ENCODE measurements at places on chromosomes 16 and 17.

GRCh38 chr17:74404218-74404617 lies 27.7 kb upstream of the GPRC5C start:
- no peak for DNase-seq

GRCh38 chr17:29138184-29138955 lies 41.8 kb downstream of the MYO18A start:
- no peak for DNase-seq

- DNase-seq = no peak
These were observed 4.9 kb downstream of the GIT1 start for GRCh38 chr17:29584452-29585079.

- DNase-seq = no peak
These were observed 1681.9 kb downstream of the TP53TG3F start for GRCh38 chr16:35141303-35141702.

- no peak for DNase-seq
These were observed 480 bp downstream of the KIF19 start for GRCh38 chr17:74326506-74326905.

- DNase-seq = no peak
These were observed 12.7 kb downstream of the CYGB start for GRCh38 chr17:76524598-76525512.

GRCh38 chr16:9545522-9546437 lies 454.3 kb downstream of the HAPSTR1 start:
- DNase-seq = no peak

DNA sequence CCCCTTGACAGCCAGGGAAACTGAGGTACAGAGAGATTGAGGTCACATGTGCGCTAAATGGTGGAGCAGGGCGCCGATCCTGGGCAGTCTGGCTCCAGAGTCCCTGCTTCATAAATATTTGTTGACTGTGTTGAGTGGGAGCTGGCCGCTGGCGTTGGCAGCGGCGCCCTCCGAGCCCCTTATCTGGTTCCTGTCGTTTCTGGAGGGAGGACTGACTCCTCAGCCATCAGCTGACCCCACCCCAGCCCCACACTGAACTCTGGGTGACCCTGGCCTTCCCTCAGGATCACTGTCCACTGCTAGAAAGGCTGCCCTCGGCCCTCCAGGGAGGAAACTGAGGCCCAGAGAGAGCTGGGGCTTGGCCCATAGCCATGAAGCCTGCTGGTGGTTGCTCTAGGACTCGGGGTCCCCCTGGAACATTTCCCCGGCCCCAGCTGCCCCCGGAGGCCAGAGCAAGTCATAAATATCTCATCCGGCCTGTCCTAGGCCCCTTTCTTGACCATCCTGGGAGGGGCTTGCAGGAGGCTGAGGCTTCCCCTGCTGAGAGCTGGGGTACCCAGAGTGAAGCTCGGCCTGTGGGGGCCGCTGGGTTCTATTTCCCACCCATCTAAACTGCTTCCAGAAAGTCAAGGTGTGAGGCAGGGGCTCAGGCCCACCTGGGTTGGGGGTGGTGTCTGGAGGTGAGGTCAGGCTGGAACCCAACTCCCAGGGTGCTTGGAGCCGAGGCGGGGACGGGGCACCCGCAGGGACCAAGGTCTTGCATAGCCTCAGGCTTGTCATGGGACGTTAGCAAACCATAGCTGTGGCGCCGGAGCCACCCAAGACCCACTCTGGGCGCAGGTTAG lies 51.7 kb upstream of the GSE1 start:
- DNase-seq = no peak

DNA sequence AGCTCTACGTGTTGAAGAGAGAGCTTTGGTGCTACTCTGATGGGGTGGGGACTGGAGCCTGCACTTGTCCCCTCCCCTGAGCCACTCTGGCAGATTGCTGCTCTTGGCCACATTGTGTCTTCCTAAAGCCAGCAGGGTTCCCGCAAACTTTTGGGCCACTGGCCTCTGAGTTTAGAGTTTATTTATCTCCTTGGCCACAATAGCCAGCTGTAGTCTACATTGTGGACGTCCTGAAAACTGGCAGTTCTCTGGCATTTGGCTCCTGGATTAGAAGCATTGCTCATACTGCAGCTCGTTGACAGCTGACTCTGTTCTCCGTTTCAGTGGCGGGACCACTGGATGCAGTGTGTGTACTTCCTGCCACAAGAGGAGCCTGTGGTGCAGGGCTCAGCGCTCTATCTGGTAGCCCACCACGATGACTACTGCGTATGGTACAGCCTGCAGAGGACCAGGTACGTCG lies 34.6 kb downstream of the PRMT7 start:
- no peak for DNase-seq

GRCh38 chr16:31052114-31052513 lies 18.8 kb downstream of the STX4 start:
- no peak for DNase-seq

GRCh38 chr16:86639354-86639753 lies 61.0 kb downstream of the FOXL1 start:
- no peak for DNase-seq

DNA sequence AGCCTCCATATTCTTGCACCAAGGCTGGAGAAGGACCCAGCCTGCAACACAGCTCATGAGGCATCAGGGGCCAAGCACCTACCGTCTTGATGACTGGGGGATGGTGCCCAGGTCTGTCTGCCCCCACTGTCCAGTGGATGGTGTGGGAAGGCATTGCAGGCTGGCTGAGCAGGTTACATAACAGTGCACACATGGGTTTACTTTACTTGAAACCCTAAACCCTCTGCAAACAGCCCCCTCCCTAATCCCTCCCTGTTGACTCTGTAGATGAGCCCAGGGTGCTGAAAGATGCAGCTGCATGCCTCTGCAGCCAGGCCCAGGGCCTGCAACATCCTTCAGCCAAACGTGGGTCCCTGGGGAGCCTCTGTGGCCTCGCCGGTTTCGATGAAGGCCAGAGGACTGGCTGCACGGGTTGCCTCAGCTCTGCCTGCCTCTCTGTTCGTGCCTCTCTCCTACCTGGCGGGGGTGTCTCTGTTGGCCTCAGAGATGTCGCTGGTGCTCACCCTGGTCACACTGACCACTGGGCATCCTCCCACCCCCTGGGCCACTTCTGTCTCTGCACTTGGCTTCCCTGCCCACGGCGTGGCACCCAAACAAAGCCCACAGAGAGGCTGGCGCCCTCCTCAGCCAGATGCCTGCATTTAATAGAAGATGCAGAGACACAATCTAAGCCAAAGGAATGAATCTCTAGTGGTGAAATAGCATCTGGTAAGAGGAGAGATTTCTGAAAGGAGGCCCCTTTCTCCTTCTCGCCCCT lies 95.1 kb downstream of the METRNL start:
- peak; percentile 66 for DNase-seq

DNA sequence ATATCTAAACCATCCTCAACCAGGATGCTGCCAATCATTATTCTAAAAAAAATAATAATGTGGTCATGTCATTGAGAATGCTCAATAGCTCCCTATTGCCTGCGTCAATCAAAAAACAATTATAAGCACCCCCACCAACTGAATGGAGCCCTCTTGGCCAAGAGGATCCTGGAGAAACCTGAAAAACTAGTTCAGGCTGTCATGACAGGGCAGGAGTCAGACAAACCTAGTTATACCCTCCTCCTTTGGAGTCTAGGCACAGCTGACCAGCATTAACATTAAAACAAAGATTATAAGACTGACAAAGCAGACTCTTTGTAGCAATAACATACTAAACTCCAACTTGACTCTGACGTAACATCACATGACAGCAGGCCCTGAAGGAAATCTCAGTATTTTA lies 119.2 kb upstream of the CCL2 start:
- DNase-seq = no peak

DNA sequence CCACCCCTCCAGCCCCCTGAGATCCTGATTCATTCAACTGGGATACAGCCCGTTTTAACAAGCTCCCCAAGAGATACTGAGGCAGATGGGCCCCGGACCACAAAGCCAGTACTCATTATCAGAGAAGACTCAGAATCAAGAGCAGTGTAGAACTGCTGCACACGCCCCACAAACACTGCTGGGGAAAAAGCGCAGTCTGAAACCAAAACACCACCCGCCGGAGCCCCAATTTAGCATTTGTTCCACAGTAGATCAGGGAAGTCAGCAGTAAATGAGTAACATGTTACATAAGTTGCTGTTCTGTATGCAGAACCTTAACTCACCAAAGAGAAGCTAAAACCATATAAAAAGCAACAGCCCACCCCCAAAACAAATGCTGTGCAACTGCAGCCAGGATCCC lies 123.6 kb downstream of the CDYL2 start:
- DNase-seq = no peak

GRCh38 chr17:62670202-62670821 lies 42.8 kb downstream of the MRC2 start:
- DNase-seq = no peak

DNA sequence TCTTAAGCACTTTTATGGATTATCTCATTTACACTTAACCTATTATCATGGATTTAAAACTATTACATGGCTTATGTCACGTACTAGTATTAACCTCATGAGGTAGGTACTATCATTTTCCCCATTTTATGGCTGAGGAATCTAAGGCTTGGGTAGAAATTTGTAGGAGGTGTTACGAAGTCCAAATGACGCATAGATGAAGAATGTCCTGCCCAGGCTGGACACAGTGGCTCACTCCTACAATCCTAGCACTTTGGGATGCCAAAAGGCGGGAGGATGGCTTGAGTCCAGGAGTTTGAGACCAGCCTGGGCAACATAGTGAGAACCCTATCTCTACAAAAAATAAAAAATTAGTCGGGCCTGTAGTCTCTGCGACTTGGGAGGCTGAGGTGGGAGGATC lies 4.8 kb upstream of the C1QL1 start:
- DNase-seq = no peak

DNA sequence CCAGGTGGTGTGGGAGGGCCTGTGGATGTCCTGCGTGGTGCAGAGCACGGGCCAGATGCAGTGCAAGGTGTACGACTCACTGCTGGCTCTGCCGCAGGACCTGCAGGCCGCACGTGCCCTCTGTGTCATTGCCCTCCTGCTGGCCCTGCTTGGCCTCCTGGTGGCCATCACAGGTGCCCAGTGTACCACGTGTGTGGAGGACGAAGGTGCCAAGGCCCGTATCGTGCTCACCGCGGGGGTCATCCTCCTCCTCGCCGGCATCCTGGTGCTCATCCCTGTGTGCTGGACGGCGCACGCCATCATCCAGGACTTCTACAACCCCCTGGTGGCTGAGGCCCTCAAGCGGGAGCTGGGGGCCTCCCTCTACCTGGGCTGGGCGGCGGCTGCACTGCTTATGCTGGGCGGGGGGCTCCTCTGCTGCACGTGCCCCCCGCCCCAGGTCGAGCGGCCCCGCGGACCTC lies 798 bp downstream of the CLDN9 start:
- DNase-seq = no peak

DNA sequence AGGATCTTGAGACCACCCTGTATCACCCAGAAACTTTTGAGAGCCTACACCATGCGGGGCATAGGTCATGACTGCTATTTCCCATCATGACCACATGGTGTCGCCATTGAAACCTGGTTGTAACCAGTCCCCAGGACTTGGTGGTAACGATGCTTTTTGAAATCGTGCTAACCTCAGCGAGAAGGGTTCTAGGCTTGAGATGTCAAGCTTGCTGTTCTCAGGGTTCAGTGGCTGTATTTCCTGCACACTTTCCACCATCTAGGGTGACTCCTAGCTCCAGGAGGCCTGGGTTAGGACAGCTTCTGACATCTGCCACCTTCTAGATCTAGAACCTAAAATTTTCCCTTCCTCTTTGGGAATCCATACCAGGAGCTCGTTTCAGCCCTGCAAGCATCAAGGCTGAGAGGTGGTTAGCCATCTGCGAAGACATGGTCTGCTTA lies 13.0 kb upstream of the SPNS3 start:
- DNase-seq = no peak

DNA sequence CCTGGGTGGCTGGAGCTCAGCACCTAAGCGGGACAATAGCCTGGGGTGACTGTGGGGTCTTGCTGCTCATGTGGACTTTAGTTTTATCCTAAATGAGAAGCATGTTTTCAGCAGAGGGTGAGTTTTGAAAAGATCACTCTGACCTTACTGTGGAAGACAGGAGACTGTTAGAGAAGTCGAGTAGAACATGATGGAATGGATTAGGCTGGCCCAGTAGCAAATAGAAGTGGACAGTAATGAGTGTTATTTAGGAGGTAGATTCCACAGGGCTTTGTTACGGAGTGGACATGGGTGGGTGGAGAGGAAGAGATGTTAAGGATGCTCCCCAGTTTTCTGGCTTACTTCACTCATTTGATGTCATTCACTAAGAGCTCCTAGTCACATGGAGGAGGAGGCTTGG lies 73.3 kb upstream of the TBX2 start:
- DNase-seq = no peak

DNA sequence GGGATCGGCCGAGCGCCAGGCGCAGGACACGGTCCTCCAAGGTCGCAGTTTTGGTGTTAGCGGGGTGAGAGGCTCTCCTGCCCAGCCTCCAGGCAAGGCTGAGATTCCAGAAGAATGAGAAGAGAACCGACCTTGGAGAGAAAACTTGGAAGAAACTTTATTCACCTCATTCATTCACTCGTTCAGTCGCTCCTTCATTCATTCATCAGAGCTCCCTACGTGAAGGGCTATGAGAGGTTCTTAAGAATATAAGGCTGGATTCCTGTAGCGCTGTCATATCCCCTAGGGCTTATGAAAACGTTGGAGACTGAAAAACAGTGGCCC lies 991 bp upstream of the MYH10 start:
- no peak for DNase-seq

GRCh38 chr17:79923974-79924638 lies 84.9 kb upstream of the CBX4 start:
- no peak for DNase-seq

- no peak for DNase-seq
These were observed 2.8 kb downstream of the MEOX1 start for GRCh38 chr17:43658900-43659299.

DNA sequence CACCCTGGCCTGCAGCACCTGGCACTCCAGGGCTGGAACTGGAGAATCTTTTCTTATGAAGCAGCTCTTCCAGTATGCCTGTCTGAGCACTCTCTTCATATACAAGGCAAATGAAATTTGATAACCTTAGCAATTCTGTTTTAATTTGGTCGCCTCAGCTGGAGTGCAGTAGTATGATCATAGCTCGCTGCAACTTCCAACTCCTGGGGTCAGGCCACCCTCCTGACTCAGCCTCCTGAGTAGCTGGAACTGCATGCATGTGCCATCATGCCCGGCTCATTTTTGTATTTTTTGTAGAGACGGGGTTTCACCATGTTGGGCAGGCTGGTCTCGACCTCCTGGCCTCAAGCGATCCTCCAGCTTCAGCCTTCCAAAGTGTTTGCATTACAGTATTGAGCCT lies 140.8 kb upstream of the CHMP6 start:
- no peak for DNase-seq

- no peak for DNase-seq
These were observed 24.5 kb downstream of the C17orf67 start for GRCh38 chr17:56809106-56809819.

- no peak for DNase-seq
These were observed 428.0 kb downstream of the CA10 start for GRCh38 chr17:51730303-51731050.

GRCh38 chr17:2058586-2059546 lies 4.0 kb downstream of the HIC1 start:
- DNase-seq = no peak

- no peak for DNase-seq
These were observed 26.2 kb downstream of the BMERB1 start for GRCh38 chr16:15460601-15461000.
